ENCODE measurements at places on chromosomes 7 and 10. TPM values are rescaled to one million over a fixed set of nuclear protein-coding genes. Genes with fewer than 3 reads are reported as not detected.

The SORBS1 gene
- 0.44 TPM for total RNA-seq

The PHF14 gene
- 18.4 TPM for total RNA-seq

The GPR15LG gene
- not detected for total RNA-seq

The SNX10 gene
- 0.72 TPM for total RNA-seq

The CCDC7 gene
- 7.4 TPM for total RNA-seq

The COL13A1 gene
- total RNA-seq: 34.2 TPM

The C10orf62 gene
- not detected for total RNA-seq

The AEBP1 gene
- 95.6 TPM for total RNA-seq

The MPLKIP gene
- total RNA-seq: 9.6 TPM

Measured in placental pericyte (primary cell).